ENCODE measurements at places on chromosomes 16 and 17.

GRCh38 chr17:49848019-49848473 lies at the start of gene TAC4:
Gene TAC4, minus strand, starts transcription at chr17:49848069. Its CDS starts 52 bp downstream, at chr17:49848017.
- DNase-seq = no peak

DNA sequence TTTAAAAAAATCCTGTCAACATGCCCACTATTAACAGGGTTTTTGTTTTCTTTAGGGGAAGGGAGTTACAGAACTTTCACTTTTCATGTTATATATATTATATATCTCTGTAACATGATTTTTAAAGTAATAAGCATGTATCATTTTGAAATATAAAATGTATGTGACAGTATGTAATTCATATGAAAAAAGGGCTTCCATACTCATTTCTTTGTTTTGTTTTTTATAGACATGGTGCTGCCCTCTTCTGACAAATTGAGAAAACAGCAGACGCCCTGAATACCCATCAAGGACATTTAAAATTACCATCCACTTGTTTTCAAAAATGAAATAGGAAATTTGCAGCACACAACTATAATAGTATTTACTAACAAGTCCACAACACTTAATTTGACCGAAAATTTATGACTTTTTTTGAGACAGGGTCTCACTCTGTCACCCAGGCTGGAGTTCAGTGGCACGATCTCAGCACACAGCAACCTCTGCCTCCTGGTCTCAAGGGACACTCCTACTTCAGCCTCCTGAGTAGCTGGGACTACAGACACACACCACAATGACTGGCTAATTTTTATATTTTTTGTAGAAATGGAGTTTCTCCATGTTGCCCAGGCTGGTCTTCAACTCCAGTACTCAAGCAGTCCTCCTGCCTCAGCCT lies 30.4 kb downstream of the CFDP1 start:
- DNase-seq = no peak

DNA sequence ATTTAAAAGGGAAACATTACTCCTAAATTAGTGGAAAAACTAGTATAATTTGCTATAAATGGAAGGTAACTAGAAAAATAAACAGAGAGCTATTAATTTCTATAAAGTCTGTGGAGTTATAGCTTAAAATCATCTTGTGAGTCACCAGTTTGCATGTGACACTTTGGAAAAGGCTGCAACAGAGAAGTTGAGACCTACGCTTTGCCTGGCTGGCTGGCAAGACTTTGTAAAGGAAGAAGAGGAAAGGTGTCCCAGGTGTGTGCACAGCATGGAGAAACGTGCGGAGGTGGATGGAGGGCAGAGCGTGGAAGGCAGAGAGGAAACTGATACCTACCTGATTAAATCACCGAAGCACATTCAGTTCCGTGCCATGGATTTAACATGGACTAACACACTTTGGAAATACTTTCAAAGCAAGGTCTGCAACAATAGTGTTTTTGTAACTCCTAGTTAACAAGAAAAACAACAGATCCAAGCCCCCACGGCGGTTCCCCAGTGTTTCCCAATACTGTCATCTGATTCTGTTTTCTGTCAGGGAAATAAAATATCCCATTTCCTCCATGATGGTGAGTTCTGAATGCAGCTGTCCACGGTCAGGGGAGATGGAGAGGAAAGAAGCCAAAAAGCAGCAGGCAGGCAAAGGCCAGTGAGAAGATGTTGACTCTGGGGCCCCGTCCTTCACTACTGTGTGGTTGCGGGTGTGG lies 134.8 kb downstream of the XYLT1 start:
- no peak for DNase-seq

DNA sequence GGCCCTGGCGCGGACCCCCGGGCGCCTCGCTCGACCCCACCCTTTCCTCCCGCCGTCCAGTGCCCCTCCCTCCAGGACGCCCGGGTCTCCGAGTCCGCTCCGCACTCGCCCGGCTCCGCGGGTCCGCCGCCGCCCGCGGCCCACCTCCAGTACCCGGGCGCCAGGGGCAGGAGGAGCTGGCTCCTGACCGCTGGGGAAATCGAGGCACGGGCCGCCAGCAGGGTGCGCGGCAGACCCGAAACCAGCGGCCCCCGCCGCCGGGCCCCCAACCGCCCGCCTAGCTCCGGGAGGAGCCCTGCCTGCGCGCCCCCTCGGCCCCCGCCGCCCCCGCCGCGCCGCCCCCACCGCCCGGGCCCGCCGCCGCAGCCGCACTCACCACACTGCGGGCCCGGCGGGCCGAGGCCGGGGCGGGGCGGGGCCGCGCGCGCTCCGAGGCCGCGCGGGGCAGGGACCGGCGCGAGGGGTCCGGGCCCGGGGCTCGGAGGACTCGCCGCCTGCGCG lies 333 bp downstream of the MAFG start:
- DNase-seq = no peak

GRCh38 chr16:24844101-24845030 lies 1.4 kb upstream of the SLC5A11 start:
- DNase-seq = no peak

GRCh38 chr16:77212741-77213541 lies 13.7 kb downstream of the SYCE1L start:
- DNase-seq = no peak

GRCh38 chr17:75719732-75720131 lies 1.5 kb upstream of the ITGB4 start:
- no peak for DNase-seq

DNA sequence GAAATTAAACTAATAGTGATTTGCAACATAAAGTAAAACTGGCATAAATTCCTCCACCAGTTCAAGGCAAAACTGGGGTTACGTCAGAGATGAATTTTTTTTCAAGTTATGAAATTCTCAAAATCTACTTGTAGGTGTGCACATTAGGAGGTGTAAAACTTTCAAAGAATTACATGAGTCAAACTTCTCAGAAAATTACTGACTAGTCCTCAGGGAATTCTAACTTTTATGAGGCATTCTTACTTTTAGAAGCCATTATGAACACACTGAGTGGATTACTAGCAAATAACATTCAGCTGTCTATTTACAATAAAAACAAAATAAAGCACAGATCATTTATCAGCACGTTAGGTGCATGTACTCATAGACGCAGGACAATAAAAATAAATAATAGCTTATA lies 348.7 kb downstream of the CDH11 start:
- DNase-seq = no peak

DNA sequence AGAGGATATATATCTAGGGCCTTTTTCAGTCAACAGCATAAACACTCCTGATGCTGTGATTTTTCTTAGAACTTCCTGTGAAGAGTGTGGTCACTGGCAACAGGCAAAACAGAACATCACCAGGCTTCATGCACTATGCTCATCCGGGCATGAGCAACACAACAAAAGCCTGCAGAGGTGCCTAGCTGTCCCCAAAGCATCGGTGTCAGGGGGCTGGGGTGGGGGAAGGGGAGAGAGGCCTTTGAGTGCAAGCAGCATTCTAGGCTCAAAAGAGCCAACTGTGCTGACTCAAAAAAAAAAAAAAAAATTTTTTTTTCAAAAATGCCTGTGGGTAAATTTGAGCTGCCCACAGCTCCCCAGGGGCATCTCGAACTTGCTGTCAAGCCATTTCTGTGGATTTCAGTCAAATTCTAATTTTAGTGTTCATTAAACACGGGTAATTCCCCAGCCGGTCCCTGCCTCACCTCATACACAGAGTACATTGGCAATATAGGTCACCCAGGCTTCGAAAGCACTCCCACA lies 194.6 kb upstream of the DYNLRB2 start:
- DNase-seq = no peak

GRCh38 chr16:1681032-1681431 lies 3.0 kb downstream of the JPT2 start:
- no peak for DNase-seq

DNA sequence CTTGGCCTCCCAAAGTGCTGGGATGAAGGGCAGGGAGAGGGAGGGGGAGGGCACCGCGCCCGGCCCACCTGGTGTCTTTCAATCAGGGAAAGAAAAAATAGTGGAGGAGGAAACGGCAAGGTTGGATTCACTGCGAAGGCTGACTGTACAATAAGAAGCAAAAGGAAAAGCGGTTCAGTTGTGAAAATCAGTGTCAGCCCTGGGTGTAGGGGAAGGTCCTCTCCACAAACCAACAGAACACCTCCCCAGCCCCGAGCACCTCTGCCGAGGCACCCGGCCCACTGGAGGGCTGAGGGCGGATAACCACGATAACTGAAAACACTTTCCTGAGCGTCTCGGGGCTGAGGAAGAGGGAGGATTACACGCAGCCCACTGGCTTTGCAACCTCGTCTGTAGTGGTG lies 1.4 kb upstream of the SPG7 start:
- no peak for DNase-seq
